ENCODE measurements at places on chromosomes 5 and 9.

GRCh38 chr9:96140296-96141127, 161.5 kb downstream of the HSD17B3 start:
- no peak for DNase-seq

DNA sequence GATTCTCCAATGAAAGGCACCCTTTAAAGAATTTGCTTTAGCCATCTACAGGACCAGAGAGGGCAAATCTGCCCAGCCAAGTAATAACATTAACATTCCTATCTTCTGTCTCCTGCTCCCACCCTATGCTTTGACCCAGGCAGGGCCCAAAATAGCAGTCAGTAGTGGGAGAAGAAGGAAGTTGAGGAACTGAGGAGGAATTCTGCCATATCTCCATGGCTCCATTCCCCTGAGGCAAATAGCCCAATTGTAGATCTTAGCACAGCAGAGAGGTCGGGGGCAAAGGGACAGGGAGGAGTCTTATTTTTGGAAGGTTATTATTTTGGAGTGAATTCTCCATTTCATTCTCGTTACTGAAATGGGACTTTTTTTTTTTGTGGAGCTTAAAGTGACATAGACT, 111.1 kb upstream of the IFNK start:
- no peak for DNase-seq

DNA sequence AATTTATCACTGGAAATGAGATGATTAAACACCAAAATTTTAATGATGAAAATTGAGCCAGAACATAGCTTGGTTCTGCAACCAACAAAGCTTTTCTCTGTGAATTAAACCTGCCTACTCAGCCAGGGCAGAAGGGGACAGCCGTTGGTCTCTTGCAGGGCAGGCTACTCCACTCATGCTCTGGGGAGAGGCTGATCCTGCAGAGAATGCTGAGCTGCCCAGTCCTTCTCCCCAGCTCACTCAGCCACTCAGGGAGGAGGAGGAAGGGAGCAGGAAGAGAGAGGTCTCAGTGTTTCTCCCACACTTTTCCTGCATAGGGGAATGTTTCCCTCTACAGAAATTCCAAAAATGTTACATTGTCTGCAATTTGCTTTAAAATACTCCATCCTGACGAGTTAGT, 40.4 kb upstream of the HMHB1 start:
- no peak for DNase-seq

- DNase-seq = no peak
Observed at GRCh38 chr9:27310582-27310981, 13.6 kb upstream of the EQTN start.

DNA sequence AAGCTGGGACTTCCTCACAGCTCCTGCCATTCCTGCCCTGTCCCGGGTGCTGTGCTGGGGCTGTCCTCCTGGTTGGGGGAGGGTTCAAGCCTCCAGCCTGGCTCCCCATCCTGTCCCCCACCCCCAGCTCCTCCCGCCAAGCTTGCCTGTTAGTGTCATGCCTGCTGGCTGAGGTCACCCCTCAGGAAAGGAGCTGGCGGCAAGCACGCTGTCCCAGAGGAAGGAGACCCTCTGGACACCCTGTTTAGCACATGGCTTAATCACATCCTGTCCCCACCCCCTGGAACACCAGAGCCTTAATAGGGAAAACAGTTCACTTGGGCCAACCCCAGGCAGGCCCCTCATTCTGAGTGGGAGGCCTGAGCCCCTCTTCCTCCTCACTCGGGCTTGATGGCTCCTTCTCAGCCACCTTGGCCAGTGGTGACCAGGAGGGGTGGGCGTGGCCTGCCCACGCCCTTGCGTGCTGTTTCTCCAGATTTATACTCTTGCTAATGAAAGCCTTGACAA, 9.2 kb upstream of the PHYHD1 start:
- no peak for DNase-seq

- DNase-seq = no peak
Observed at GRCh38 chr5:135574493-135574892, 4.3 kb downstream of the CXCL14 start.

GRCh38 chr5:18772475-18772874, 1138.2 kb downstream of the TAF11L14 start:
- no peak for DNase-seq

DNA sequence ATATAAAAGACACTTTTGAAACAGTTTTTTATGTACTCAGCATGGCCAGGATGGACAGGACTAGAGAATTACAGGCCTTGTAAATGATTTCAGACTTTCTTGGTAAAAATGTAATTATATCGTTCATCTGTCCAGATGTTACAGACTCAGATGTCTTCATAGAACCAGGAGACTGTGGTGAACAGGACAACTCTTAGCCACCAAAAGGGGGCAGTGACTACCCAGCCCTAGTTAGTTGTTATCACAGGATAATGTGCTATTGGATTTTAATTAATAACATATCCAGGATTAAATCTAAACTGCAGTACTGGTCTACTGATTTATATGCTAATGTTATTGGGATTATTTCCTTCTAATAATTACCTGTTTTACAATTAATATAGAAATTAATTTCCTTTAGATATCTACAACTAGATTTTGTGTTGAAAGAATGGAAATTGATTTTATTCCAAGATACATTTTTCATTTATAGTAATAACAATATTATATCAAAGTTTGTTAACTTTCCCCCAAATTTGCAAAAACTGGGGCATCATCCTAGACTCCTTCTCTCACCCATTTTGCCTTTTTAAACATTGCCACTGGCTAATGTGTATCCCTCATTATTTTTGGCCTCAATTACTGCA, 99.4 kb downstream of the MTREX start:
- no peak for DNase-seq

DNA sequence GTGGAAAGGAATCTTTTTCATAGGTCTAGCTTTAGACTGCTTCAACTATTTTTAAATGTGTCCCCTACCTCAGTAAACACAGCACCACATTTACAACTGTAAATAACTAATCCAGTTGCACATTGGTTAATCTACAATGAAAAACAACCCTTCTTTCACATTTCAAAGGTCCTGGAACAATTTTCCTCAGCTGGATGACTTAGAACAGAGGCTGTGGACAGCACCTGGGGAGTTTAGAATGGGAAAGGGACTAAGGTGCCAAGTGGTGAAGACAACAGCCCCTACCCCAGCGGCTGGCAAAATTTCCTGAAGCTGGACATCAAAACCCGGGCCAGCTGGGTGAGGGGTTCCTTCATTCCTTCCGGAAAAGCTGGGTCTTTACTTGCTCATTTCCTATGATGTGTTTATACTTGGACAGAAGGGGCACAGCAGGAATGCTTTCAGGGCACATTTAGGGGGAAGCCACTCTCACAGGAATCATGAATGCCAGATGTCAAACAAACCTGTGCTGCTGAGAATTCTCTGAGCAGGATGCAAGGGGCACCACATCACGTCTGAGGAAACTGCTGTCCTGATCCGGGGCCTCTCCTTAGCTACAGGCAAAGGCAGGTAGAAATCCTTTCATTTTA, 158.3 kb downstream of the NR2F1-AS1 start:
- DNase-seq = no peak

DNA sequence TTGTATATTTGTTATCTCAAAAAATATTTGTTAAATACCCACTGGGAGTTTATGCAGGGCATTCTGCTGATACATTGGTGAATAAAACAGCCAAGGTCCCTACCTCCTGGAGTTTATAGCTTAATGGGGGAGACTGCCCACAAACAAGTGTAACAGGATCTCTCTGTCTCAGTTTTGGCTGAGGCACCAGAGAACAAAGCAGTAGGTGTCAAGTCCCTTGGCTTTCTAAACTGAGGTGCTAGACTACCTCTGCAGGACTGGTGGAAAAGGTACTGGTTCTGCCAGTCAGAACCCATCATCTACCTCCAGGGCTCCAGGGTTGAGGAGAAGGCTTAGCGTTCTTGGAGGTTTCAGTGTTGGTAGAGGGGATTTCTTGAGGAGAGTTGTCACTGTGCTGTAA, 188.4 kb upstream of the ELL2 start:
- no peak for DNase-seq

- DNase-seq = no peak
Observed at GRCh38 chr9:37551888-37552287, 24.3 kb downstream of the FBXO10 start.

- DNase-seq = no peak
Observed at GRCh38 chr9:123377211-123377971, 21.4 kb downstream of the CRB2 start.

DNA sequence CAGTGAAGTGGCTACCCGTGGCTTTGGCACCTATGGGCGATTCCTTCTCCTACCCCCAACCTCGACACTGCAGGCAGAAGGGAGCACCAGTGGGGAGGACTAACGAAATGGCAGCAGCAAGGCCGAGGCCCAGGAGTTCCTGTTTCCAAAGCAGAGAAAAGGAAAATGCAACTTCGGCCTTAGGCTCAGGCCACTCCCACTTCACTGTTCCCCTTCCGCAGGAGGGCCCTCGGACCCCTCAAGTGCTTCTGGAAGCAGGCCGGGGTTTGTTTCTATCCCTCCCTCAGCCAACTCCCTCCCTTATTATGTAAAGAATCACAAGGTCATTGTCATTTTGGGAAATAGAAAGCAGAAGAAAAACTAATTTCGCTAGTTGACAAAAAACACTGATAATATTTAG, 36.4 kb upstream of the NKX2-5 start:
- DNase-seq = no peak

DNA sequence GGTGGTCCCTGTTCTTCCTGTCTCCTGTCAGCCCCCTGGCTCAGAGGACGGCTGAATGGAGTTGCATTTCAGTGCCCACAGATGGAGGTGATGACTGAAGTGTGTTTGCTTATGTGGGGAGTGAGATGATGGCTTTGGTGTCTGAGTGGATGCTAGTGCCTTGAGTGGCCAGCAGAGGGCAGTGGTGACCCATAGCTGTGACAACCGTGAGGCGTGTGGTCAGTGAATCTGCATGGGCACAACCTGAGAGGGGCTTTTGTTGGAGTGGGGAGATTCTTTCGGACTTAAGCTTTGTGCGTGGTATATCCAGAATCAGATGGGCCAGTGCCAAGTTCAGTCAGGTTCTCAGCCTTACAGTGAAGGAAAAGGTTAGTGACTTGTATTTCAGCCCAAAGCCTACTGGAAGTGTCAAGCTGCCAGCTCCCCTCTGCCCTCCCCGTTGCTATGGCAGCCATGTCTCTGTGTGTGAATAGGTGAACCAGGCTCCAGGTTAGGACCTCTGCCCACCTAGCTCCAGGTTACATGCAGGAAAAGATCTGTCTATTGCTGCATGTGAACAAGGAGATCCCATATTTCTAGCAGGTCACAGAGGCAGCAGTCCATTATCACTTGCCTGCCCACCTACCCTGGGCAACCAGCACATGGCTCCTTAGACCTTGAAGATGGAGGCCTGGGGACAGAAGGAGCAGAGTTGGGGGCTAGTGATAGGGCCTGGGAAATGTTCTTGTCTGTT, 14.7 kb upstream of the CXXC5 start:
- no peak for DNase-seq

GRCh38 chr9:96449523-96449844, 485 bp upstream of the HABP4 start:
- DNase-seq = no peak

GRCh38 chr9:120344230-120344629, 235.7 kb downstream of the CDK5RAP2 start:
- no peak for DNase-seq

DNA sequence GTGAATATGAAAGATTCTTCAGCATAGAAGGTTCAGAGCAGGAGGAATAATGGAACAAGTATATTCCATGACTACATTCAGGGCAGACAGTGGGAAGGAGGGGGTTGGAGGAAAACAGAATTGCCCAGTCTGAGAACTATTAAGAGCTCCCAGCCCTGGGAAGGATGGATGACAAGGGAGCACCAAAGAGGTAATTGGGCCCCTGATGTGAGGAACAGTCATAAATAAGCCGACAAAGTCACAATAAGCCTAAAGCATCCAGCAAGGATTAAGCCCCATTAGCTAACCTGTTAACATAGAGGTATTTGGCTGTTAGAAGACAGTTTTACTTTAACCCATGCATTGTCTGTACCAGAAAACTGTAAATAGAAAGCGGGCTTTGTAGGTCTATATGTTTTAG, 348.7 kb upstream of the SEMA6A start:
- DNase-seq = no peak

DNA sequence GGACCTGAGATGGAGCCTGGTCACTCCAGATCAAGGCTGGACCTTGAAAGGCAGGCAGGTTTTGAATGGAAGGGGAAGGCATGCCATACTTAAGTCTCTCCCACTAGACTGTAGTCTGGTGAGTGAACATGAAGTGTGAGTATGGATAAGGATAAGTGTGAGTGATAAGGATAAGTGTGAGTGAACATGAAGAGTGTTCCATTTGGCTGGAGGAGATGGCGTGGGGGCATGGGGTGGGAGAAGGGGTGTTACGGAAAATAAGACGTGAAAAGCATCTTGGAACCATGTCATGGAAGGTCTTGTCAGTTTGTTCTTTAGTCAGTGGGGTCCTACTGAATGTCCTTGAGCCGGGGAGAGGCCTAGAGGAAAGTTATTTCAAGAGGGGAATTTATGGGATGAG, 32.8 kb downstream of the HMGXB3 start:
- DNase-seq = no peak

GRCh38 chr5:59540366-59540765, 353.2 kb downstream of the PDE4D start:
- no peak for DNase-seq

- no peak for DNase-seq
Observed at GRCh38 chr5:35771300-35771699, 85.4 kb upstream of the IL7R start.

- no peak for DNase-seq
Observed at GRCh38 chr5:134397196-134397595, 14.5 kb downstream of the CDKN2AIPNL start.

GRCh38 chr5:172163346-172163745, 24.7 kb downstream of the STK10 start:
- no peak for DNase-seq

- DNase-seq = no peak
Observed at GRCh38 chr9:2495221-2496005, 126.2 kb upstream of the VLDLR start.

GRCh38 chr5:98492258-98492657, 281.2 kb upstream of the RGMB start:
- DNase-seq = no peak

DNA sequence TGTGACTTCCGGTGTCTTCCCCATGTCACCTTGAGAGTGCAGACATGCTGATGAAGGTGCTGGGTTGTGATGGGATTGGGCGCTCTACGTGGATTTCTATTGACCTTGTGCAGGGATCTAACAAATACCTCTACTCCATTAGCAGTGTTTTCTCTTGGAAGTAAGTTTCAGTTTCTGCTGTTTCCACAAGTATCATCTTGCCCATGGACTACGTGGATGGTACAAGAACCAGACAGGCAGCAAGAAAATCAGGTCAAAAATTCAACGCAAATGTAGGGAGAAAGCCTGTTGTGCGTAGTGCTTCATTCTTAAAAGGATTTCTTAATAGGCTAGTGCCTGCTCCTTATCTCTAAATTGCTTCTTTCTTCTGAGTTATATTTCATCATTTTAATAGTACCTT, 60.8 kb downstream of the AOPEP start:
- DNase-seq = no peak

DNA sequence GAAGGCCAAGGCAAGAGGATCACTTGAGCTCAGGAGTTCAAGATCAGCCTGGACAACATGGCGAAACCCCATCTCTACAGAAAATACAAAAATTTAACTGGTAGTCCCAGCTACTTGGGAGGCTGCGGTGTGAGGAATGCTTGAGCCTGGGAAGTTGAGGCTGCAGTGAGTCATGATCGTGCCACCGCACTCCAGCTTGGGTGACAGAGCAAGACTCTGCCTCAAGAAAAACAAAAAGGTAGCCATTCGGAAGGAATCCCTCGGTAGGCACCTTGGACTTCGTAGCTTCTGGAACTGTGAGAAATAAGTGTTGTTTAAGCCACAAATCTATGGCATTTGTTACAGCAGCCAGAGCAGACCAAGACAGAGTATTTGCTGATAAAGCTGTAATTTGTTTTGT, 174.2 kb downstream of the DCP2 start:
- no peak for DNase-seq

GRCh38 chr9:130539420-130540223, 39.8 kb upstream of the FUBP3 start:
- DNase-seq = no peak

Data from activated naive CD4-positive, alpha-beta T cell treated with anti-CD3 and anti-CD28 coated beads, Interleukin-2, amount 50 U/mL, for 72 hours (primary cell).